ENCODE measurements at places on chromosomes 1 and 21.
A peak's percentile ranks its signal among the peaks of the same experiment; 100 is the strongest.

DNA sequence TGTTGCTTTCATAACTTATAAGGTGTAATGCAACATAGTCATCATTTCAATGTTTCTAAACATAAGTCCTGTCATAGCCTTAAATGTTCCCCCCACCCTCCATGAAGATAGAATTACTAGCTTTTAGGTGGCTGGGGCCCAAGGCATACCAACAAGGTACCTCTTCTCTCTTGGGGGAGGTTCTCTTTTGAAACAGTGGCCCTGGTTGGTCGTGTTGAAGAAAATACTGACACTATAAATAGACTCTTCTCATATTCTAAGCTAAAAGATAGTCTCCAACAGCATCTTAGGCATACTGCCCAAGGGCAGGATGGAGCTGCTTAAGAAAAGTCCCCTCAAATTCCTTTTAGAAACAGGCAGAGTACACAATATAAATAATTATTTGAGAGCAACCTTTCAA, 255.0 kb downstream of the FAF1 start:
- DNase-seq, result no peak

DNA sequence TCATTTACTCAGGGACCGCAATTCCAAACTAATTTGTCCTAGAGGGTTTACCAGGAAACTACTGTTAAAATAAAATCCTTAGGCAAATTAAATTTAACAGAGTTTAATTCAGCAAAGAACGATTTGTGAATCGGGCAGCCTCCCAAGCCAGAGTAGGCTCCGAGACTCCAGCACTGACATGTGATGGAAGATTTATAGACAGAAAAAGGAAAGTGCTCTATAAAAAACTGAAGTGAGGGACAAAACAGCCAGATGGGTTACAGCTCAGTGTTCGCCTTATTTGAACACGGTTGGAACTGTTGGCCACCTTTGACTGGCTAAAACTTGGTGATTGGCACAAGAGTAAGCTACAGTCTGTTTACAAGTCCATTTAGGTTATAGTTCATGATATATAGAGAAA, 35.2 kb upstream of the RCSD1 start:
- DNase-seq, result no peak

GRCh38 chr1:159436469-159436868, 3.1 kb upstream of the OR10J1 start:
- DNase-seq, result no peak

- no peak for DNase-seq
Observed at GRCh38 chr1:95097426-95097825, 19.7 kb upstream of the TLCD4 start.

- no peak for DNase-seq
Observed at GRCh38 chr21:25127811-25128210, 479.5 kb downstream of the MRPL39 start.

DNA sequence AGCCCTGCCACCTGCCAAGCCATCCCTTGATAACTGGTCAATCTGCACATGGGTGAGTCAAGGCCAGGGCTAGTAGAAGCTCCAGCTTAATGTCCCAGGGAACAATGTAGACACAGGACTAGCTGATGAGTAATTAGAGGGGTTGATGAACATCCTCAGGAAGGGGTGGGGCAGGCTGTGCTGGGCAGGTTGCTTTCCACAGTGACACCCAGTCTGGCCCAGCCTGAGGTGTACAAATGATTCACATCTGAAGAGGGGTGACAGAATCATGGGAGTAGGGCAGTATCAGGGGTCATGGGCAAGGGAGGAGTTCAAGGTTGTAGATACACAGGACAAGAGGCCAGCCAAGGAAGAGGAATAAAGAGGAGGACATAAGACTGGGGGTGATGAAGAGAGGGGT, 4.3 kb downstream of the LPAR3 start:
- DNase-seq, result peak; percentile 55

GRCh38 chr1:51482881-51483280, 36.2 kb downstream of the EPS15 start:
- no peak for DNase-seq

DNA sequence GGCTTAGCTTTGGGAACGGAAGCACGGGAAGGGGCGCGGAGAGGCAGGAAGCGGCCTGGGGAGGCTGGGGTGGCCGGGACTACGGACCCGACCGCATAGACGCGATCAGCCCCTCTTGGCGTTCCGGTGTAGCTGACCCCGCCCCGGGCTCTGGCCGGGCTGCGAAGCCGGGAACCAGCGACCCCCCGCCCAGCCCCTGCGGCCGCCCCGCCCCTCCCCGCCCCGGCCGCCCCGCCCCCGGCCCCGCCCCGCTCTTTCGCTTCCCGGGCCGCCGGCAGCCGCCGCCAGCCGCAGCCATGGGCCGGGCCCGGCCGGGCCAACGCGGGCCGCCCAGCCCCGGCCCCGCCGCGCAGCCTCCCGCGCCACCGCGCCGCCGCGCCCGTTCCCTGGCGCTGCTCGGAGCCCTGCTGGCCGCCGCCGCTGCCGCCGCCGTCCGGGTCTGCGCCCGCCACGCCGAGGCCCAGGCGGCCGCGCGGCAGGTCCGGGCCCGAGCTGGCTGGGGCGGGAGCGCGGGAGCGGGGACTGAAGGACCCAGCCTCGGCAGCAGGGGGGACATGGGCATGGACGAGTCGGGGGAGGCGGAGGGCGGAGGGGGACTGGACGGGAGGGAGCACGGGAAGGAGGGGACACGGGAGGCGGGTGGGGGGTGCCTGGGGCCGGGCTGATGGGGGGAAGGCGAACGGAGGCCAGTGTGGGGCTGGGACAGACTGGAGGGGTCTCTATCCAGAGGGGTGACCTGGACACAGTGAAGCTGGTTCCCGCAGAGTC, at the start of gene SELENON:
SELENON (plus strand) TSS at position 259 of the 768 bp plus-strand sequence; CDS start at position 297, 38 bp downstream.
- peak; percentile 10 for DNase-seq

DNA sequence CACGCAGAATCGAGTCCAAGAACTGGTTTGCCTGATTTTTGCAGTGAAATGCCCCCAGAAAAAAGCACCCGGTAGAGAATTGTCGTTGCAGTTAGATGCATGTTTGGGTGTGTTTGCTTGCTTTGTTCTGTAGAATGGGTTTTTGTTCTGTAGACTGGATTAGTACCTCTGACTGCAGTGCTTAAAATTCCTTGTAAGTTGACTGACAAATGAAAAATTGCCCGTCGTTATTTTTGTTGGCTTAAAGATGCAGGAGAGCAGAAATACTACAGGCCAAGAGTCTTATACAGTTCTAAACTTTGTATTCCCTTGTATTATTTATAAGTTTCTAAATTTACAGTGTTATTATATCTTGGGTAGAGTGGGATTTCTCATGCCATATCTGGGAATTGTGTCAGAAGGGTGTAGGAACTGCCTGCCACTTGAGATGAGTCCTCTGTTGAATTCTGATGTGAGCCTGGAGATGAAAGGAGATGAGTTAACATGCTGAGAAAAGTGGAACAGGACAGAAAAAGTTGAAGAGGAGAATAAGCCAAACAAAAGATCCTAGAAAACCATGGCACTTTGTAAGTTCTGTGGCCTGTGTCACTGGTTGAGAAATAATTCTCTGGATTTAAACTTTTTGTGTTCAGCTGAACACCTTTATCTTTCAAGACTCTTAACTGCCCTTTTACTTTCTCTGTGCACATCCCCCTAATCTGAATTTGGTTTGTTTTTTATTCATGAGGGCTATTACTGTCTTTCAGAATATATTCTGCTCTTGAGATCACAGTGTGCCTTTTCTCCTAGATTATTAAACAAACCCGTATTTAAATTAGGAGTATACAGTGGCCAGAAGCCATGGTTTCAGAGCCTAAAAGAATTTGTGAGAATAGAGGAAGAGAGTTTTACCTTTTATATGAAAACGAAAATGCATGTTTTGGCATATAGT, 1.4 kb downstream of the DESI2 start:
- DNase-seq, result no peak

- DNase-seq, result no peak
Observed at GRCh38 chr1:5364591-5364990, 627.6 kb downstream of the NPHP4 start.

- no peak for DNase-seq
Observed at GRCh38 chr1:208080396-208081286, 163.5 kb downstream of the PLXNA2 start.

GRCh38 chr1:53446051-53446450, 13.1 kb upstream of the DMRTB1 start:
- no peak for DNase-seq

DNA sequence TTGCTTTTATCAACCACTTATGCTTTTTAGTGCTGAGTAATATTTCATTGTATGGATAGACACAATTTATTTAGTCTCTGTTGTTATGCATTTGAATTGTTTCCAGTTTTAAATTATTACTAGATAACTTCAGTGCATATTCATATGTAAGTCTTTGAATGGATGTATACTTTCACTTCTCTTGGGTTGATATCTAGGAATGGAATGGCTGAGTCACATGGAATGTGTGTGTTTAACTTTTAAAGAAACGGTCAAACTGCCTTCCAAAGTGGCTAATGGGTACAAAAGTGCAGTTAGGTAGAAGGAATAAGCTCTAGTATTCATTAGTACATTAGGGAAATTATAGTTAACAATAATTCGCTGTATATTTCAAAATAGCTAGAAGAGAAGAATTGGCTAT, 82.4 kb downstream of the NPHS2 start:
- DNase-seq, result no peak

GRCh38 chr1:72186733-72187307, 95.5 kb downstream of the NEGR1 start:
- no peak for DNase-seq

- DNase-seq, result no peak
Observed at GRCh38 chr1:212943393-212943710, 7.0 kb upstream of the VASH2 start.

- no peak for DNase-seq
Observed at GRCh38 chr1:2251786-2252185, 23.7 kb downstream of the SKI start.

DNA sequence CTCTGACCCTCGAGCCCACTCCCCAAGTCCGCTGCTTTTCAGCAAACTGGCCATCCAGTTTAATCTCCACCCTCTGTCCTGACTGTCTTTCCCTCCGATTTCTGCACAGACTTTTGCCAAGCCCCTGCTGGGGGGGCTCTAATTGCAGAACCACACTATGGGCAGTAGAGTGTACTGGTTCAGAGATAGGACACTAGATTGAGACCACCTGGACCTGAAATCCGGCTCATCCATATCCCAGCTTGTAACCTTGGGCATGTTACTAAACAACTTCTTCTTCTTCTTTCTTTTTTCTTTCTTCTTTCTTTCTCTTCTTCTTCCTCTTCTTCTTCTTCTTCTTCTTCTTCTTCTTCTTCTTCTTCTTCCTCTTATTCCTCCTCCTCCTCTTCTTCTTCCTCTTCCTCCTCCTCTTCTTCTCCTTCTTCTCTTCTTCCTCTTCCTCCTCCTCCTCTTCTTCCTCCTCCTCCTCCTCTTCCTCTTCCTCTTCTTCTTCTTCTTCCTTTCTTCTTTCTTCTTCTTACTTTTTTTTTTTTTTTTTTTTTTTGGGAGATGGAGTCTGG, 7.7 kb downstream of the LRRC71 start:
- DNase-seq, result no peak

DNA sequence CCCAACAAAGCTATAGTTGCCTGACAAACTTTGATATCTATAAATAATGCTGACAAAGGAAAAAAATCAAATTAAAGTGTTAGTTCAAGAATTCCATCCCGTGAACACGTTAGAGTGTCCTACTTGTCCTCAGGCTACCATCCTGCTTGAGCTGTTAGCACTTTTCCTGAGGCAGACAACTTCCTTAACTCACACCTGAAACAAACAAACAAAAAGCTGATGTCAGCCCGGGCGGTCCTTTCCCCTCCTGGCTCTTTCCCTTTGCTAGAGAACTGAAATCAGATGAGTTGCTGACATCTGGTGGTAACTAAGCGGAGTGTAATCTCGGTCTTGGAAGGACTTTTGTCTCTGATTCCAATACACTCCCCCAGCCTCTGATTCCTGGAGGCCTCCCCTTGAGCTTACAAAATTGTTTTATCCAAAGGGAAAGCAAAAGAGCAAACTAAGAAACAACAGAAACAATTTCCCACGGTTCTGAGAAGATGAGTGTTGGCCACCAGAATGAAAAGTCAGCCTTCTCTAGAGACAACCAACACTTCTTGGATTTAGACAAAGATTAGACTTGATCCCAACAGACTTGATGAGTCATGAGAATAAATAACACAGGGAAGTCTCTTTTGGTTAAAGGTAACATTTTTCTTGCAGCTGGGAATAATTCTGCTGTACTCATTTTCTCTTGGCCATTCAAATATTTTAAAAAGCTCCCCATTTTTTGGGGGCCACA, 135.4 kb downstream of the PROX1 start:
- DNase-seq, result peak; percentile 7

DNA sequence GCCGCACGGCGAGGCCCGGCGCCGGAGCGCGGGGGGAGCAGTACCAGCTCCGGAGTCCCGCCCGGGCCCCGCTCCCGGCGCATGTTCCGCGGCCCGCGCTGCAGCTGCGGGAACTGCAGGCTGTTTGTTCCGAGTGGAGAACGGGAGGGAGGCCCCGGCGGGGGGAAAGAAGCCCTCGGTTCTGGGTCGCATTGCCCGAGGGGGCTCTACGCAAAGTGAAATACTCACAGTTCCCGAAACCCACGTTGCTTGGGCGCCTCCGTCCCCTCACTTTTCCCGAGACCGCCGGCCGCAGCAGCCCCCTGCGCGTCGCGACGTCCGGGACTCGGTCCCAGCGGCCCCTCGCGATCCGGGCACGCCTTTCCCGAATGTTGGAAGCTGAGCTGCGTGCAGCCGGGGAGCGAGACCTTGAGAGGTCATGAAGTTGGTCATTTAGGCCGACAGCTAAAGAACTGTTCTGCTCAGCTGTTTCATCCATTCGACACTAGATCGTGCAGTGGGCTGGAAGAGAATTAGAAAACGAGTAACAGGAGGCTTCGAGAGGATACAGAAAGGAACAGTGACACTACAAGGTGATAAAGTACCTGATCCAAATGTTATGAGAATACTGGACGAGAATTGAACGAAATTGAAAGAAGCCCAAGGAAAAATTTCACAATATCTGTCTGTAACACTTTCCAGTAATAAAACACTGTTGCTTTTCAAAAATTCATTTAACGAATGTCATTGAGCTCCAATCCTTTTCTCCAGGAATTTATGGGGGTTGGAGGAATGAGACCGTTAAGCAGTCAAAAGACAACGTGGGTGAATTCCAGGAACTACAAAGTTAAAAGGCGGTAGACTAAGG, 657 bp upstream of the LIN9 start:
- no peak for DNase-seq

DNA sequence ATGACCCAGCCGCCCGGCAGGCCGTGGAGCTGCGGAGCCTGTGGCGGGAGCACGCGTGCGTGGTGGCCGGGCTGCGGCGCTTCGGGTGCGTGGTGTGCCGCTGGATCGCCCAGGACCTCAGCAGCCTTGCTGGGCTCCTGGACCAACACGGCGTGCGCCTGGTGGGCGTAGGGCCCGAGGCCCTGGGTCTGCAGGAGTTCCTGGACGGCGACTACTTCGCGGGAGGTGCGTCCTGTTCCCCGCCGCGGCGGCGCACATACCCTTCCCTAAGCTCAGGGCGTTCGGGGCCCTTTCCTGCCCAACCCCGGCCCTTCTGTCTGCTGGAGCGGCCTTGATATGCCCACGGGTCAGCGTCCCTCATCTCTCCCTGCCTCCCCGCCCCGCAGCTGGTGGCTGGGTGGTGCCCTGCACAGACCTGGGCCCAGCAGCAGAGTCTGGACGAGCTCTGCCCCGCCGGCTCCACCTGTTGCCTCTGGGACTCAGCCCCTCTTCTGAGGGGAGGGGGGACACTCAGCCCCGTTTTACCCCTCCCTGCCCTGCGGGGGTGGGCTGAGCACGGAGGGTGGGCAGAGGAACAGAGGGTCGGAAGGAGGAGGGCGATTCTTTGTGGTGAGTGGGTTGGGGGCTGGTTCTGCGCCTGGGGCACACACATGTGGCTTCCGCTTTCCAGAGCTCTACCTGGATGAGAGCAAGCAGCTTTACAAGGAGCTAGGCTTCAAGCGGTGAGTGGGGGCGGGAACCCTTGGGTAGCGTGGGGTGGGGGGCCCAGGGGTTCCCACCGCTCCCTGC, 688 bp downstream of the PRXL2B start:
- no peak for DNase-seq

All from CD4-positive, alpha-beta T cell treated with Interleukin-15 for 4 hours (primary cell).